Left renal cortex interstitium (tissue), 4 donors: ENCODE measurements at places on chromosomes 1 and 21.
A peak's percentile ranks its signal among the peaks of the same experiment; 100 is the strongest.

DNA sequence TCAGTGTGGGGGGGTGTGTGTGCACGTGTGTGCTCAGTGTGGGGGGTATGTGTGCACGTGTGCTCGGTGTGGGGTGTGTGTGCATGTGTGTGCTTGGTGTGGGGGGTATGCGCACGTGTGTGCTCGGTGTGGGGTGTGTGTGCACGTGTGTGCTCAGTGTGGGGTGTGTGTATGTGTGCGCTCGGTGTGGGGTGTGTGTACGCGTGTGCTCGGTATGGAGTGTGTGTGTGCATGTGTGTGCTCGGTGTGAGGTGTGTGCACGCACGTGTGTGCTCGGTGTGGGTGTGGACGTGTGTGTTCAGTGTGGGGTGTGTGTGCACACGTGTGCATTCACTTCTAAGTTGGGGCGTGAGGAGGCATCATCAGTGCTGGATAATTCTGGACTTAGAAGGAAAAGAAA is 77.9 kb downstream of the PRDM16 start:
- DNase-seq: no peak

GRCh38 chr1:54559771-54560231 is 11.8 kb downstream of the ACOT11 start:
- DNase-seq: no peak

DNA sequence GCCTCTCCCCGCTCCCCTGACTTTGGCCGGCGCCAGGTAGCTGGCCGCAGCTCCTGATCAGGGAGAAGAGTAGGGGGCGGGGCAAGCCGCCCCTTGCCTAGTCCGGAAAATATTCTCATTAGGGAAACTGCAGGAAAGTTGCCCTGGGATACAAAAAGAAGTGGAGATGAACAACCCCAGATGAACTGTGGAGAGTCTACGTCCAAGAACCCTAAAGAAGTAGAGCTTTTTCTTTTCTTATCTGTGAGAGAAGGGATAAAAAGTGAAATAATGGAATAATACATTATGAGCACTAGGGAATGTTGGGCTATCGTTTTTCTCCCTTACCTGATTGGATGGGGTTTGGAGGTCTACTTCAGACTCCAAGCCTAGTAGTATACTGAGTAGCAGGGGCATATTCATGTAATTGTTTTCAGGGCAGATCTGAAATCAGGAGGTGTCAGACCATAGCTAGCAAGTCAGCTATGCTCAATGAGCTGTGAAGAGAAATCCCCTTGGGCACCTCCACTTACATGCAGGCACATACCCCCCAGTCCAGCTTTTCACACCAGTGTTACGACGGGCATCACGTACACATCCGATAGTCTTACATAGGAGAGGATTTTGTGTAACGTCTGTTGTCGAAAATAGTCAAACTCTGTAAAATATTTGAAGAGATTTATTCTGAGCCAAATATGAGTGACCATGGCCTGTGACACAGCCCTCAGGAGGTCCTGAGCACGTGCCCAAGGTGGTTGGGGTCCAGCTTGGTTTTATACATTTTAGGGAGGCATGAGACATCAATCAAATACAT is 1.7 kb upstream of the DUSP10 start:
- peak; percentile 5 for DNase-seq

- DNase-seq: no peak
Observed at GRCh38 chr1:185821612-185822385, 87.6 kb downstream of the HMCN1 start.

- no peak for DNase-seq
Observed at GRCh38 chr1:21299780-21300395, 9.6 kb upstream of the ECE1 start.

DNA sequence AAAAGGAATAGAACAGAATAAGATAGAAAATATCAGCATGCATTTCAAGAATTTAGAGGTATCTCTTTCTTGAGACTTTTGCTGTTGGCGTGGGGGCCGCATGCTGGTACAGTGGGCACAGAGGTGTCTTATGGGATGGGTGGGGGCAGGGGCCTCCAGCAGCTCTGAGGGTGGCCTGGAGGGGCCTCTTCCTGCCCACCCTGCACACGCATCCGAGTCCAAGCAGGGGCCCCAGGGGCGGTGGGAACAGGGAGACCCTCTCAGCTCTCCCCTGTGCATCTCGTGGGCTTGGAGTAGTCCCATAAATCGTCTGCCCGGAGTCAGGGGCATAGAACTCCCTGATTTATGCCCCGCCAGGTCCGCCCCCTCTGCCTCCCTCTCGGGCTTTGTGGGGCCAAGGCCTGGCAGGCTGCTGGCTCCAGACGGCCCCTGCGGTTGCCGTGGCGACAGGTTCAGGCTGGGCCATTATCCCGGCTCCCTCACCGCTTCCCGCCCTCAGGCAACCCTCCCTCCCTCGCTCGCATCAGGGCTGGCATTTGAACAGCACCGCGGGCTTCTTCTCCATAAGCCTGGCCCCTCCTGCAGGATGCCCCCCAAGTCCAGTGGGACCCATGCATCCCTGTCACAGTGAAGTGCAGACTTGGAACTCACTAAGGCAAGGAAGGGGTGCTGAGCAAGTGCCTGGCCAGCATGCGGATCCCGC is 133.2 kb upstream of the ZBTB40 start:
- DNase-seq: no peak

GRCh38 chr1:153343040-153343681 is 5.5 kb downstream of the PGLYRP4 start:
- no peak for DNase-seq

GRCh38 chr1:204670152-204670927 is 15.2 kb downstream of the LRRN2 start:
- DNase-seq: no peak

DNA sequence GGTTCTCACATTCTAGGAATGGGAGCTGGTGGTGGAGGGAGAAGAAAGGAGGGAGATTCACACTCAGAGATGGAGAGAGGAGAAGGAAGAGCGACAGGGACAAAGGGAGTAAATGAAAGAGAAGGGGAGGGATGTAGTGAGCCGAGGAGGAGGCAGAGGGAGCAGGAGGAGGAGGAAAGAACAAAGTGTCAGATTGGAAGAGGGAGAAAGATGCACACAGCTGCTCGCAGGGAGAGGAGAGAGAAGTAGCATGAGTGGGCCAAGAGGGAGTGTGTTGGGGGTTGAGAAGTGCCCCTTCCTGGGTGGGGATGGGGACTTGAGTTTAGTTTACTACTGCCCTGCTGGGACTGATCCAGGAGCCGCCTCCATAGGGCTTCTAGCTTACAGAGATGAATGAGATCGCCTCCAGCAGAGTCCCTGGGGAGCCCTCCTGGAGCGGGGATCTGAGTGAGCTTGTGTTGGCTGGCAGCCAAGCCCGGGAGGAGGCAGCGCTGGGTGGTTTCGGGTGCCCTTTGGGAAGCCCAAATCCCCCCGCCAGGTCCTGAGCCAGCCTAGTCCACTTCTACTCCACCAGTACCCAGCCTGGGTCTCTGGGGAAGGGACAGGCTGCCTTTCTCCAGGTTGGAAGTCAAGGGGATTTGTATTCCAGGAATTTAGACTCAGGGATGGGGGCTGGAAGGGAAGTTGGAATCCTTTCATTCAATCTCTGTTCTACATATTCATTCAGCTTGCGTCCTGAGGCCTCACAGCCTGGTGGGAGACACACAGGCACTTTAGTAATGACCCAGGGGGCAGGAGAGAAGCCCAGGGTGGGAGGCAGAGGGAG is 20.9 kb downstream of the PTPRU start:
- DNase-seq: no peak

GRCh38 chr1:156673387-156674121 is 3.7 kb downstream of the NES start:
- no peak for DNase-seq

DNA sequence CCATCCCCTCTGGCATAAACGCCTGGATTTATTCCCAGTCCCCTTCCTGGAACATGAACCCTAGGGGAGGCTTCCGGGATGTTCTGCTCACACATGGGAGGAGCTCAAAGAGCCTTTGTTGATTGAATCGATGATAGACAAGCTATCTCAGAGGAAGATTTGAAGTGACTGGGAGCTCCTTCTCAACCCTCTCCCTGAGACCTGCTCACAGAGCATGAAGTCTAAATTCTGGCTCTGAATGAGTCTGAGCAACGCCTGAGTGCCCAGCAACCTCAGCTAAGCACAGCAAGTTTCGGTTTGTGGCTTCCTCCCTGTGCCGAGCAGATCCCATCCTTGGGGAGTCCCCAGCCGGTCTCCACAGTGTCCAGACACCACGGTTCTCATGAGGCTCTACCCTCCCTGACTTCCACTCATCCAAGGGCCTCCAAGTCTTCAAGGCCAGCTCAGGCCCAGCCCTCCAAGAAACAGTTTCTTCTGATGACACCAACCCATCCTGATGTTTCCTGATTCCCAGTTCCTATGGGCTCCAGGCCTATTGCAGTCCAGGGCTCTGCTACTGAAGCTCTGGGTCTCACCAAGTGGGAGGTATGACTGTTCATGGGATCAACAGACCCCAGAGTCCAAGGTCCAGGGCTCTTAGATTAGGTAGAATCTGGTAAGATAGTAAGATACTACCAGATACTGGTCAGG is 190.8 kb downstream of the DYRK1A start:
- no peak for DNase-seq

DNA sequence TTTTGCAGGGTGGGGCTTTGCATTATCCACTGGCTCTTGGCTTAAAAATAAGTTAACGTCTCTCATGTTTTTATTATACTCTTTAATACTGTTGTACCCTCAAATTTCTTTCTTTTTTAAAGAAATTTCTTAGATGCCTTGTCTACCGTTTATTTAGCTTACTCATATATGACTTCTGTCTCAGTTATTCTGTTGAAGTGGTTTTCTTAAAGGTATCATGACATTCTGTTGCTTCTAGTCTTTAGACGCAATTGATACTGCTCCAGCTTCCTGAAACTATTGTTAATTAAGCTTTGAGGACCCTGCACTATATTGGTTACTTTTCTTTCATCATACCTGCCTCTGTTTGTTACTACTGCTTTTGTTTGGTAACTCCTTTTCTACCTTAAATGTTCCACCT is 11.7 kb downstream of the PKN2 start:
- no peak for DNase-seq
